Activated naive CD4-positive, alpha-beta T cell treated with anti-CD3 and anti-CD28 coated beads, Interleukin-2, amount 50 U/mL, for 72 hours (primary cell): ENCODE measurements at places on chromosomes 12 and 14.

- no peak for DNase-seq
These were observed 91.5 kb upstream of the PTGDR start for GRCh38 chr14:52175982-52176502.

DNA sequence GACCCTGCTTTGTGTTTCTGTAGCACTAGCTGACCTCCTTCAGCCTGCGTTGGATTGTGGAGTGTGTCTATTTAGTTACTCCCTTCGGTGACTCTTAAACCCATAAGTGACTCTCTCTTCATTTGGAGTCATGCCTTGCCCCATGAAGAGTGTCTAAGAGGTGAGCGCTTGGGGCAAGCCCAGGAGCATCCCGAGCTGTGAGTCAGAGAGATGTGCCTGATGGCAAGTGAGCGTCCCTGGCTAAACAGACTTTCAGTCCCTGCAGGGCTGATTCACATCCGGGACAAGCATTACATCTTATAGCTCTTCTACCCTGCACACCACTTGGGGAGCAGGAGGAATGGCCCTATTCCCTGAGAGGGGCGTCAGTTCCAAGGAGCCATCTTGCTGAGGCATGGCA lies 24.3 kb upstream of the ATF1 start:
- DNase-seq = no peak

- no peak for DNase-seq
These were observed 3.5 kb downstream of the RAB15 start for GRCh38 chr14:64968651-64969050.

DNA sequence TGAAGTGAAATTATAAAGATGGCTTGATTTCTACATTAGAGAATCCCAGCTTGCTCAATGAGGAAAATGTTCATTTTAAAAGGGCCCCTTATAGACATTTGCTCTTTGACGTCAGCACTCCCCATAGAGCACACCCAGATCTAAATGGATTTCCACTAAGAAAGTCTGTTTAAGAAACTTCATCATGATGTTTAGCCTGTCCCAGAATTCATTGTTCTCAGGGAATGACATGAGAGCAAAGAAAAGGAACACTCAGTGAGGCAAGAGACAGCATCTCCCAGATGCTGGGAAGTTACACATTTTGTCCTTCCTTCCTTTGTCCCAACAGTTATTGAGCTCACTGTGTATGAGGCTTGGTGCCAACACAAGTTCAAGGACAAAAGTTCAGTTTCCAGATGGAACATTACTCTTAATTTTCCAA lies 4.9 kb downstream of the PHLDA1 start:
- DNase-seq = no peak

- no peak for DNase-seq
These were observed 26.8 kb downstream of the CPSF6 start for GRCh38 chr12:69266036-69266635.

GRCh38 chr12:75831402-75831801 lies 200.2 kb downstream of the PHLDA1 start:
- no peak for DNase-seq

- no peak for DNase-seq
These were observed 25.1 kb downstream of the ANKS1B start for GRCh38 chr12:99959549-99960170.

DNA sequence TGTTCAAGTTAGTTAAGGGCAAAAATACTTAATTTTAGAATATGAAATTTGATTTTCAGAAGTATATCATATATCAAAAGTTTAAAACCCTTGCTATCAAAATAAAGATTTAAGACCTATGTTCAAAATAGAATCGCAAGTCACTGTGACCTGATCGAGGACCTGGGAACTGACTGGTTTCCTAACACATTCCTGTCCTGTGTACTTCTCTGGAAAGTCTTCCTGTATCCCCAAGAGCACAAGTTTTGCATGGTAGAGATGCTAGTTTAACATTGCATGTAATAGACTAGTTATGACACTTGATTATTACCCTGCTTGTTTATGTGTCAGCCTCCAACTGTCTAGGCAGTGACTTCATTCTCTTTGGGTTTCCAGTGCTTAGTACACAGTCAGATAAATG lies 30.3 kb downstream of the BCAT1 start:
- DNase-seq = no peak

DNA sequence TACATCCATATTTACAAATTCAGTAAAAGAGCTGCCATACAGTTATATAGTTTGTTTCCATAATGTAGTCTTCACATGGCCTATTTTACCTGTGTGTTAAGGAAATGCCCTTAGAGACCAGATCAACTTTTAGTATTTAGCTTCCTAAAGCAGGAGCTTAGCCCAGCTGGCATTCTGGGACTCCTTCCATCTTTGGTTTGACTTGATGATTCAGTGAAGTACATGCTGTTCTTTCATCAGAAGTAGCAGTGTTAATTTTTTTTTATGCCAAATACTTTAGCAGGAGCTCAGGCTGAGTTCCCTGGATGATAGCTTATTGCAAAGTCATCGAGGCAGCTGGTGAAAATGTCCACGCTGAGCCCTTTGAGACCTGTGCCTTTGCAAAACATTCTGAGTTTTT lies 101.0 kb downstream of the FOXG1 start:
- no peak for DNase-seq

GRCh38 chr12:121505513-121505912 lies 75.3 kb downstream of the KDM2B start:
- DNase-seq = no peak

GRCh38 chr12:127881371-127882140 lies 385.4 kb upstream of the TMEM132C start:
- no peak for DNase-seq

GRCh38 chr12:818733-819132 lies 66.4 kb downstream of the WNK1 start:
- DNase-seq = no peak

GRCh38 chr12:104730763-104731162 lies 227.3 kb downstream of the SLC41A2 start:
- DNase-seq = no peak

DNA sequence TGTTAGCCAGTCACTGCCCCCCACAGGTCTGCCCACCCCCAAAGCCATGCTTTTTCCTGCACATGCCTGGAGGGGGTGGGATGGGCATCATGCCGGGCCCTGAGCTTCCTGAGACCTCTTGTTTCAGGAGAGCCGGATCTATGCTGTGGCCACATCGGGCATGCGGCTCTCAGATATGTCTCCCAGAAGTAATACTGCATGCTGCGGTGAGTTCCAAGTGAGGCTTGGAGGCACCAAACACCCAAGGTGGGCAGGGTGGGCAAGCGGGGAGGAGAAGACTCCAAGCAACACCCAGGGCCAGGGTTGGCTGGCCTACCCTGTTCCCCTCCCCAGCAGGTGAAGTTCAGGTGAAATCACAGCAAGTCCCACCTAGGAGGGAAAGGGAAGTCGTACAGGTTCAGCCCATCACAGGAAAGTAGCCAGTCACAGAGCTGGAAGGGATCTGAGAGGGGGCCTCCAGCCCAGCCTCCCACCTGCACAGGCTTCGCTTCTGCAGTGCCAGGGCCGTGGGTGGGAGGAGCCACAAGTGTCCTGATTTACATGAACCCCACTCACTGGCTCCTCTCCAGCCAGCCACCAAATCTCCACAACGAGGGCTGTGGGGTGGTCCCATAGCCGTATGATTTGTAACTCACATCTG lies 30.9 kb downstream of the PIGH start:
- DNase-seq = peak; percentile 38

- DNase-seq = no peak
These were observed 807.3 kb upstream of the TMEM132C start for GRCh38 chr12:127459687-127460086.

GRCh38 chr14:77022236-77022852 lies 6.2 kb downstream of the IRF2BPL start:
- DNase-seq = no peak

DNA sequence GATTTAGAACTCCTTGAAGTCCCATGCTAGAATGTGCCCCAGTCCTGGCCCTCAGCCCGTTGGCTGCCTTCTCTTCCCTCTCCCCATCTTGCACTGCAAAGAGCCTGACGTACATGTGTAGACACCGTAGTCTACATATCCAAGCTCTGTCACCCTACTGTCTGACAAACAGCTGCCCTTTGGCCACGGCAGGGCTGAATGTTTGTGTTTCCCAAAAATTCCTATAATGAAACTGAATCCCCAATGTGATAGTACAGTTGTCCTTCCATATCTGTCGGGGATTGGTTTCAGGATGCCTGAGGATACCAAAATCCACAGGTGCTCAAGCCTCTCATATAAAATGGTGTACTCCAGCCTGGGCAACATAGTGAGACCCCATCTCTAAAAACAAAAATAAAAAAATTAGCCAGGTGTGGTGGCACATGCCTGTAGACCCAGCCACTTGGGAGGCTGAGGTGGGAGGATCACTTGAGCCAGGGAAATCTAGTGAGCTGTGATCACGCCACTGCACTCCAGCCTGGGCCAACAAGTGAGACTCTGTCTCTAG lies 12.3 kb upstream of the TFCP2 start:
- DNase-seq = no peak

DNA sequence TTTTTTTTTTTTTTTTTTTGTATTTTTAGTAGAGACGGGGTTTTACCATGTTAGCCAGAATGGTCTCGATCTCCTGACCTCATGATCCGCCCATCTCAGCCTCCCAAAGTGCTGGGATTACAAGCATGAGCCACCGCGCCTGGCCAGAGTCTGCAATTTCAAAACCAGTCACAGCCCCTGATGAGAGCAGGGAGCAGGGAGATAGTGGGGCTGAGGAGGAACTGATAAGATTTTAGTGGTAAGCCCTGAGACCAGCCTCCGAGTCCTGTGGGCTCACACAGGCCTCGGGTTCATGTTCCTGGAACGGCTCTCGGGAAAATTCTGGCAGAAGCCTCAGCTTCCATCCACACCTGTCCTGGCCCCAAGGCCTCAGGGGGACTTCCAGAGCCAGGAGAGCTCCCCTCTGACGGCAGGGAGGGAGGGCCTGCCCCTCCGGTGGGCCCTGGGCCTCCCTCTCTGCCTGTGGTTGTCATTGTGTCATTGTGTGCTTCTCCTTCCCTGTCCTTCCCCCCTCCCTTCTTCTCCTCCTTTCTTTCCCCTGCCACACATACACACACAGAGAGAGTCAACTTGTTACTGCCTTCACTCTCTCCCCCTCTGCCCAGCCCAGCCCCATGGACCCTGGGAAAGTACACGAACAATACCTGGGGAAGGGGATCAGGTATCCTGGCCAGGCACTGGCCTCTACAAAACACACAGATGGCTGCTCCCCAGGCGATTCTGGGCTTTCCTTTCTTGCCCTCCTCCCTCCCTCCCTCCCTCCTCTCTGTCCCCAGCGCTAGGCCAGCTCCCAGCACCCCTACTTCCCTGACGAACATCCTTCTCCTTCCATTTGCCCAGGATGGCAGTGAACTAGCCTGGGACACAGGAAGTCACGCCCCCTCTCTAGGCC lies 294.1 kb downstream of the DPF3 start:
- DNase-seq = no peak

DNA sequence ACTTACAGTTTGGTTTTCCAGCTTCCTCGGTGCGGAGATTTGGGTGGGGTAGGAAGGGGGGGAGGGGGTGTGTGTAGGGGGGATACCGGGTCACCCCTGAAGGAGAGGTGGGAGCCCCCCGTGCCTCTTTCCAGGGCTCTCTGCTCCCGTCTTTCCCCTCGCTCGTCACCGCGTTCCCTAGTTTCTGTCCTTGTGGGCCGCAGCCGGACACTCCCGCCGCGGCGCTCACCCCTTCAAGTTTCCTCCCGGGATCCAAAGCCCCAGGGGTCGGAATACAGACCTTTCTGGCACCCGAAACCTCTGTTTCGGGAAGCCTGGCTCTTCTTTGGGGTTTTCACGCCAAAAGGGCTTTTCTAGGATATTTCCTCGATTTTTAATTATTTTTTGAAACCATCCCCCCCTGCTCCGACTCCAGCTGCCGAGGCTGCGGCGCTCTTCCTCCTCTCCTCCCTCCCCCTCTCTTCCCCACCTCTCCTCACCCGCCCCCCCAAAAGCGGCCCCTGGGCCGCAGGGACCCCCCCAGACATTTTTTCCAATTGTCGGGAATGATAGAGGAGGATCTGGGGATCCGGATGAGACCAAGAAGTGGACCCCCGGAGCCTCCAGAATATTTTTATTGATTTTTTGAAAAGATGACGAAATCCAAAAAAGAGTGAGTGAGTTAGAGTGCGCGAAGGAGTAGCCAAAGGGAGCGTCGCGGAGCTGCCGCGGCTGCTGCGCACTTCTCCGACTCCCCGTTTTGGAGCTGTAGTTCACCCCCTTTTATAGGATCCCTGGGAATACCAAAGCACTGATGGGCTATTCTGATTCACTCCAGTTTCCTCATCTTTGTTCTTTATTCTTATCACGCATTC lies 1.7 kb downstream of the CCND2 start:
- DNase-seq = no peak

GRCh38 chr14:75812622-75813021 lies 151.6 kb downstream of the TTLL5 start:
- DNase-seq = no peak

DNA sequence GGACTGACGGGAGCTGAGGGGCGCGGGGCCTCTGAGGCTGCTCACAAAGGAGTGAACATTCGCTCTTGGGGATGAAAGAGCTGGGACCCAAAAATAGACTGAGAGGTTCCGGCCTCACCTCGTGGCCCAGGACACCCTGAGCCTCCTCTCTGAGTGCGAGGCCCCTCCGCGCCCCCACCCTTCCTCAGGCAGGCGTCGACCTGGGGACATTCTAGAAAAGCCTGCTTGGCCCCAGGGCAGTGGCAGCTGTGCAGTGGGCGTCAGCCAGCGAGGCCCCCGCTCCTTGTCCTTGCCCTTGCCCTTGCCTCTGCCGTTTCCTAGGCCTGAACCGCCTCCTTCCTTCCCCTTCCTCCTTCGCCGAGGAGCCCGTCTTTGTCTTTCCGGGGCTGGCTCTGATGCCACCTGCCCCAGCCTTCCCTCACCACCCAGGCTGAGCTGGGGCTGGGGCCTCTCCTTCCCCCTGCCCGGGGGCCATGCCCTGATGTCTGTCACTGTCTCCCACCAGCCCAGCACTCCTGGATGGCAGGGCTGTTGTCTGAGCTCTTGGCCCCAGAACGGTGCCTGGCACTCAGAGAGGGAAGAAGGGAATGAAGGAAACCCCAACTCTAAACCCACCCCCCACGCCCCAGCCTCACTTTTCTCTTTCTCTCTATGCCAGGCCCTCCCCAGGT lies 208.2 kb upstream of the RTL1 start:
- DNase-seq = peak; percentile 31

DNA sequence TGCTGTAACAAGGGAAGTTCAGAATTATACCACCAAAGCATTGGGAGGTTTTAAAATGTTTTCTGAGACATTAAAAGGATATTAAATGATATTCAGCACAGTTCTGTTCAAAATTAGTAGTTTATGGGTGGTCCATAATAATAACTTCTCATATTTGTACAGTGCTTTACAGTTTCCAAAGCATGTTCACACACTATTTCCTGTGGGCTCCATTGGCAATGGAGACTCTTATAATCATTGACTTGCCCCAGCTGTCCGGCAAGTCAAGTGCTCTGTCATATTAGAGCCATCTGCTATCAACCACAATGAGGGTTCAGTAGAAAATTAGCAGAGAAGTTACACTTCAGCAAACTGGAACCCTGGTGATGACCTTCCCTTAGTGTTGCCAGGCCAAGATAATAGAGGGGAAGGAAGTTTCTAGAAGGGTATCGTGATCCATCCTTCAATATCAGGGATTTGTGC lies 526.6 kb upstream of the CCDC196 start:
- no peak for DNase-seq

DNA sequence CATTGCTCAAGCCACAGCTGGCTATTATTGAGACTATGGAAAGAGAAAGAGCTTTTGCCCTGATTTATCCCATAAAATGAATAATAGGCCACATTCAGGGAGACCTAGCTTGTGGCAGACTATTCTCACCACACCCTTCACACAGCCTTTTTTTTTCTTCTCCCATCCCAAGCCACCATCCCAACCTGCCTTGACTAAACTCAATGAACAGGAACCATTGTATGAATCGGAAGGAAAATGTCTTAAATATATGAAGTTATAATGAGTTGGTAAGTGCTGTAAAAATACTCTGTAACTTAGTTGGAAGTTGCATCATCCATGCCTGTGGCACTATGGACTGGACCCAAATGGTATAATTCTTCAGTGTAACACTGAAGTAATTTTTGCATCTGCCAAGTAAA lies 338.4 kb downstream of the RAD51B start:
- DNase-seq = no peak
